Naive thymus-derived CD8-positive, alpha-beta T cell (primary cell): ENCODE measurements at places on chromosomes 5 and 9.

- DNase-seq = no peak
Measured at GRCh38 chr5:143213851-143214363, 189.6 kb downstream of the NR3C1 start.

DNA sequence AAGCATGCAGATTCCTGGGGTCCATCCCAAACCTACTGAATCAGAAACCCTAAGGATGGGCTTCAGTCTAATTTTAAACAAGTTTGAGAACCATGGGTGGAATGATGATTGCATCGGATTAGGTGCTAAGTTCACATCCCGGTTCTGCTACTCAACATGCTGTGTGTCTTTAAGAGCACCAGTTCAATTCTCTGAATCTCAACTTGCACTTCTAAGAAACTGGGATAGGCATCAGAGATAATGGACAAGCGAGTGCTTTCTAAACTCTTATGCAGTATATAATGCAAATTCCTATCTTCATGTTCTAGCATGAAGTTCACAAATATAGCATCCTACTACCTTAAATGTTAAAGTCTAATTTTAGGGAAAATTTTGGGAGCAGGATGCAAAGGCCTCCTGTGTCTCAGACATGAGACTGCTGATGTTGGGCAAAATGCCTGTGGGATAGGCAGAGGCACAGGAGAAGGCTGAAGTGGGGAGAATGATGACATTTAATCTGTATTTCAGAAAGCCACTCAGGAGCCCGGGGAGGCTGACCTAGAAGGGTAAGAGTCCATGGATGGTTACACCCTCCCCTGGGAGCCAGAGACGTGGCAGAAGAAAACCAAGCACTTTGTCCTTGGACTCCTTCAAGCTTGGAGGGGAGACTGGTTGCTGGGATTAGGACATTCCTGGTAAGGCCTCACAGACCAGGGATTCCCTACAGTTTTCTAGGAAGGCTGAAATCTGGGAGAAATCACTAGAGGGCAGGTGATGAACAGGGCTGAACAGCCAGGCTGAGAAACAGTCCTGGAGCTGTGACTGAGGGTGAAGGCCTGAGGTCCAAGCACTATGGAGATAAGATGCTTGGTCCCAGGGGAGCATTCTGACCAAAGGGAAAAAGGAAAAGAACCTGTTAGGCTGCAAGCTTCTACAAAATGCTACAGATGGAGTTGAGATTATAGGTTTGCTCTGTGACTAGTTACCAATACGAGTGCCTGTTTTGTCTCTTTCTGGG is 311.9 kb upstream of the PANK3 start:
- no peak for DNase-seq

DNA sequence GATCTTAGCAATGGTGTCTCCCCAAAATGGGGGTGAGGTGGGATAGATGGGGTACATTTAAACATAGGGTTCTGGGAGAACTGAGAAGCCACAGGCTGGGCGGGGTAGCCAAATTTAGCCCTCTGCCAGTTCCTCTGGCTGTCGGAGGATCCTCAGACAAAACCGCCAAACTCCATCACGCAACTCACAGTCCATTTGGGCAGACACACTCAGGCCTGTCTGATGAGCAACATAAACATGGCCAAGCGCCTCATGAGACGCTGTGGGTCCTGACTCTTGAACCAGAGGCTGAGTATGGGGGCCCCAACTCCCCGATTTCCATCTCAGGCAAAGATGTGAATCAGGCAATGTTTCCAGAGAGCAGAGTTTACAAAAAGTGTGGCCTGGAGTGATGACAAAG is 162.3 kb downstream of the FGF18 start:
- DNase-seq = no peak

- peak; percentile 59 for DNase-seq
Measured at GRCh38 chr9:95874989-95875304, 544 bp upstream of the ERCC6L2 start.

DNA sequence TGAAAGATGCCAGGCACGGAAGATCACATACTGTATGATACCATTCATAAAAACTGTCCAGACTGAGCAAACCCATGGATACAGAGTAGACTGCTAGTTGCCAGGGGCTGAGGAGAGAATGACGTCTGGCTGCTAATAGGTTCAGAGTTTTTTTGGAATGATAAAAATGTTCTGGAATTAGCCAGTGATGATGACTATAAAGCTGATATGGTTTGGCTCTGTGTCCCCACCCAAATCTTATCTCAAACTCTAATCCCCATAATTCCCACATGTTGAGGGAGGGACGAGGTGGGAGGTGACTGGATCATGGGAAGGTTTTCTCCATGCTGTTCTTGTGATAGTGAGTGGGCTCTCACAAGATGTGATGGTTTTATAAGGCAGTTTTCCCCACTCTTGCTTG is 37.4 kb downstream of the CAMSAP1 start:
- no peak for DNase-seq

DNA sequence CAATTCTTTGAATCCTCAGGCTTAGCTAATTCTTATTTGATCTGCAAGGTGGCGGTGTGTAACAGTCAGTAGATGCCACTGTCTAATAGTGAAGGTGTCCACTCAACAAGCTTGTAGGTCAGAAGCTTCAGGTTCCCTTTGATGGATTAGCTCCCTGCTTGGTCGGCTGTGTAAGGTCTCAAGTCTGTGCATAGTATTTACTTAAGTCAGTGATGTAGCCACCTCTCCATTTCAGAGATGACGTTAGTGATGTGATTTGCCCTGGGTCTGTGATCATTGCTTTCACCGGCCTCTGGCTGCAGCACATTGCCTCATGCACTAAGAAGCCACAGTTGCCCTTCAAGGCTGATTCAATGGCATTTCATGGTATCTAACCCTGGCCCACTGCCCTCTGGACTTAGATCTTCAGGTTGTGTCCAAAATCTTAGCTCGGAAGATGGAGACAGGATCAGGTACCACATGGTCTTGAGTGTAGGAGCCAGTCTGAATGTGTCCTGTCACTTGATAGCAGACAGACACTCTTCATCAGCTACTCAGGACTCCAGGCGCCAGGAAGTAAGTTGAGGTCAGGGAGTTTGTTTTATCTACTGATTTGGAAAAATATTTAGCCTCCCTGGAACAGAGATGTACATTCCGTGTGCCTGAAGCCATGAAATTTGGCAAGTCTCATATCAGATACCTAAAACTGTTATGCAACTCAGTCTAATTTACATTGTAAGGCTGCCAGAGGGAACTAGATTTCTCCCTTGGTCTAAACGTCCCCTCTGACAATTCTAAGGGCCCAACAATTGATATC is 42.9 kb downstream of the SUB1 start:
- no peak for DNase-seq

- no peak for DNase-seq
Measured at GRCh38 chr5:81188962-81189361, 44.2 kb upstream of the CKMT2 start.

DNA sequence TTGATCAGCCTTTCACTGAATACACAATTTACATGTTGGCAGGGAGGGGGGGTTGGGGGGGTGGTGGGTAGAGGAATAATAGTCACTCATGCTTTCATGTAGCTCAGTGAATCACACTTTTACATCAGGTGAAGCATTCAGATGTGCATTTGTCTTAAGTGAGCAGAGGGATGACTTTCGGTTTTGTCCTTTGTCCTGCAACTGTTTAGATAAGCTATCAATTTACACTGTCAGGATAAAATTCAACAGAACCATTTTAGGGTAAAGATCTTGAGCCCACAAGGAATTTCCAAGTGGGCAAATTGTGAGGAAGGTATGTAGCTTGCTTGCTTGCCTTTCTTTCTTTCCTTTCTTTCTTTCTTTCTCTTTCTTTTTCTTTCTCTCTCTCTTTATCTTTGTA is 576.2 kb downstream of the MTRR start:
- DNase-seq = no peak

DNA sequence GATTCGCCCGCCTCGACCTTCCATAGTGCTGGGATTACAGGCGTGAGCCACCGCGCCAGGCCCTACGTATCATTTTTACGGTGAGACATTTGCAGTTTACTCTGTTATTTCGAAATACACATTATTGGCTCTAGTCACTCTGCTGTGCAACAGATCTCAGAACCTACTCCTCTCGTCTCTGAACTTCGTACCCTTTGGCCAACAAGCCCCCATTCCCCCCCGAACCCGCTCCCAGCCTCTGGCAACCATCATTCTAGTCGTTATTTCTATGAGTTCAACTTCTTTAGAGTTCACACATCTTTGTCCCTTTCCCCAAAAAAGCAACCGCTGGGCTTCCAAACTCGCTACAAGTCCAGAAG is 735 bp downstream of the PTGR1 start:
- DNase-seq = no peak

- DNase-seq = no peak
Measured at GRCh38 chr9:7656636-7657035, 142.9 kb downstream of the DMAC1 start.

DNA sequence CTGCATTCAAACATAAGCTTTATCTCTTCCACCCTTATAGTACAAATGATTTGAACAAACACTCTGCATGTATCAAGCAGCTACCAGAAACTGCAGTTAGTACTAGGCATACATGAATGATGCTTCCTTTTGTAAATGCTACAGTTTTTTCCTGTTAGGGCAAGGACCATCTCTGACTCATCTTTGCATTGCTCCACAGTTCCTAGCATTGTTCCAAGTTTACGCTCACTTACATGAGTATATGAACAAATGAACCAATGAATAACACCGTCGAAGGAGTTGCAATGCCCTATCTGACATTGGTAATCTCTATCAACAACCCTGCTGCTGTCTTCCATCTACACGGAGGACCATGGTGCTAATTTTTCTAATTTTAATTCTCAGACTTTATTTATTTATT is 2.1 kb upstream of the ALDH7A1 start:
- DNase-seq = no peak

DNA sequence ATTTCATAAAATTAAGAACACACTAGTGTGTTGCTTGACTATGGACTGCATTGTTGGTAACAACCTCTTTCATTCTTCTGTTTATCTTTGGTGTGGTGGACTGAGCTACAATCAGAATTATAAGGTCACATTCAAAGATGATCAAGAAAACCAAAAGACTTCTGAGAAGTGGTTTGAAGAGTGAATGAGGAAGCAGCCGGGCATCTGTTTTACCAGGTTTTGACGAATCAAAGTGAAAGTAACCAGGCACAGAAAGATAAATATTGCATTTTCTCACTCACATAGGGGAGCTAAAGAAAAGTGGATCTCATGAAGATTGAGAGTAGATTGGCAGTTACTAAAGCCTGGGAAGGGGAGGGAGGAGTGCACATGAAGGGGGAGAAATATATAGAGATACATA is 589.1 kb downstream of the ZNF608 start:
- no peak for DNase-seq

GRCh38 chr9:127758843-127759242 is 19.6 kb downstream of the SH2D3C start:
- DNase-seq = no peak

- no peak for DNase-seq
Measured at GRCh38 chr9:123662057-123662776, 267.7 kb downstream of the DENND1A start.

- DNase-seq = no peak
Measured at GRCh38 chr5:64646169-64646568, 44.1 kb upstream of the SHISAL2B start.

GRCh38 chr5:165495829-165496380 is 1990.5 kb downstream of the MAT2B start:
- DNase-seq = no peak

GRCh38 chr5:75847561-75848021 is 130.4 kb upstream of the POC5 start:
- no peak for DNase-seq

DNA sequence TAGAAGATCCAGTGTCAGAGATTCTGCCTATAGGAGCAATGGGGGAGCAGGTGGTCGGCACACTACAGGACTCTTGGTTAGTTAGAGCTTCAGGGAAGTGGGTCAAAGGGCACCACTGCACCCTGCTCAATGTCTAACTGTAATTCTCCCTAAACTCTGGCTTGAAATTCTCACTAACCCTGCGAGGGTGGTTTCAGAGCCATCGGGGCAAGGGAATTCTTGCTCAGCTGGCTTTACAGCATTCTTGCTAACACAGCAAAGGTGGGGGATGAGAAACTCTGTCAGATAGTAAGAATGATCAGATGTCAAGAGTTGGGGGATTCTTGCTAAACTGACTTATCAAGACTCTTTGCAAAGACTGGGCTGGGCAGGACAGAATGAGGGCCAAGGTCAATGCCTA is 4.7 kb upstream of the ZNF354C start:
- DNase-seq = no peak

GRCh38 chr5:60161340-60161934 is 267.9 kb upstream of the PDE4D start:
- DNase-seq = no peak

GRCh38 chr5:135279328-135279727 is 119.7 kb downstream of the MACROH2A1 start:
- no peak for DNase-seq

GRCh38 chr9:115681585-115681984 is 472.0 kb upstream of the PAPPA start:
- no peak for DNase-seq

- DNase-seq = no peak
Measured at GRCh38 chr5:27639005-27639612, 600.7 kb upstream of the CDH9 start.

GRCh38 chr5:52989781-52990527 is 802 bp downstream of the ITGA2 start:
- DNase-seq = no peak
